EL (cell line): ENCODE measurements at places on chromosomes 3 and 15.

GRCh38 chr15:64099379-64099778, 3.6 kb downstream of the SNX1 start:
- no peak for DNase-seq

GRCh38 chr3:62523672-62524071, 150.3 kb upstream of the FEZF2 start:
- no peak for DNase-seq

DNA sequence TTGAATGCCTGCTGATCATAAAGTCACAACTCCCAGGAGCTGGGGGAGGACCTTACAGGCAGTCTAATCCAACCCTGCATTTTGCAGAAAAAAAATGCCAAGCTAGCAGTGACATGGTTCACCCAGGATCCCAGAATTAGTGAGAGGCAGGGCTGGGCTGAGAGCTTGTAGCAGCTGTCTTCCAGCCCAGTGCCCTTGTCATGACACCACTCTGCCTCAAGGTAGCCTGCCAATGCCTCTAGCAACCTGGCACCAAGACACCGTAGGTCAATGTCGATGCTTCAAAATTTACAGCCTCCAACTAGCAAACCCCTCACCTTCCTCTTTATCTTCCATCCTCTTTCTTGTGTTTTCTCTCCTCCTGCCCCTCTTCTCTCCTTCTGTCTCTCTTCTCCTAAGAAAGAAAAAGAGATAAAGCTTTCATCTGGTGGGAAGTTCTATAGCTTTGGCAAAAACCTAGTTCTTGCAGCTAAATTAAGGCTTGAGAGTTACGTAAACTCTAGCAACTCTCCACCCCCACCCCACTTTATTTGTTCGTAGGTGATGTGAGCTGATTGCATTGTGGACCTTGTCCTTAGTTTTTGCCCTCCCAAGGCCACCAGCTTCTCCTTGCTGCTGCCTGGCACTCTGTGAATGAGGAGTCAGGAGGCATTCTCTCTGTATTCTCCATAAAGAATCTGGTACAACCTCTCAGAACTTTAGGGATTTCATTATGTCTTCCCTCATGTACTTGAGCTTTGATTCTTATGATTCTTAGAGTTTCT, 18.3 kb upstream of the BFSP2 start:
- DNase-seq = no peak

- DNase-seq = peak; percentile 76
Measured at GRCh38 chr15:69758810-69759790, 306.5 kb downstream of the RPLP1 start.

- DNase-seq = no peak
Measured at GRCh38 chr15:36370051-36370730, 209.2 kb upstream of the CDIN1 start.
